Activated CD4-positive, CD25-positive, alpha-beta regulatory T cell (primary cell): ENCODE measurements at places on chromosomes 5 and 9.
A peak's percentile ranks its signal among the peaks of the same experiment; 100 is the strongest.

GRCh38 chr5:59810041-59810440, 83.5 kb downstream of the PDE4D start:
- peak; percentile 13 for DNase-seq

DNA sequence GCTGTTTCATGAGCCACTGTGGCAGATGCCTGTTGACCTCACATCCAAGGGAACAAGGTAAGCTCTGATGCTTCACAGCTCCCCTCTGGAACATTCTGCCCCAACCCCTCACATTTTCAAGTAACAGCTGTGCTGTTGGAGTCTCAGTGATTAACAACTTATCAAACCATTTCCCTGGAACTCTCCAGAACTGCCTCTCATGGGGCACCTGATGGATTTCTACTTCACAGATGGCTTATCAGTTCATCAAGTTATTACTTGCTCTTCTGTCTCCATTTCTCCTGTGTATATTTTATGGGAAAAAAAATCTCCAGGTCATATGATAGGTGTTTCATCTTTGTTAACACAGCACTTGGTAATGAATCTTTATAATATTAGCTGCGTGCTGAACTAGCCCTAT, 322.4 kb downstream of the MAN2A1 start:
- no peak for DNase-seq

DNA sequence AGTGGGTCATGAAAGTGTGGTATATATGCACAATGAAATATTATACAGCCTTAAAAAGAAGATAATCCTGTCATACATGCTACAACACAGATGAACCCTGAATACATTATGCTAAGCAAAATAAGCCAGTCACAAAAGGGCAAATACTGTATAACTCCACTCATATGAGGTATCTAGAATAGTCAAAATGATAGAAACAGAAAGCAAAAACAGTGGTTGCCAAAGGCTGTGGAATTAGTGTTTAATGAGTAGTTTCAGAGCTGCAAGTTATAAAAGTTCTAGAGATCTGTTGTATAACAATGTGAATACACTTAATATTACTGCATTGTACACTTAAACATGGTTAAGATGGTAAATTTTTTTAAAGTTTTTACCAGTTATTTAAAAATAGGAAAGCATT, 135.0 kb downstream of the OXCT1 start:
- DNase-seq: no peak

DNA sequence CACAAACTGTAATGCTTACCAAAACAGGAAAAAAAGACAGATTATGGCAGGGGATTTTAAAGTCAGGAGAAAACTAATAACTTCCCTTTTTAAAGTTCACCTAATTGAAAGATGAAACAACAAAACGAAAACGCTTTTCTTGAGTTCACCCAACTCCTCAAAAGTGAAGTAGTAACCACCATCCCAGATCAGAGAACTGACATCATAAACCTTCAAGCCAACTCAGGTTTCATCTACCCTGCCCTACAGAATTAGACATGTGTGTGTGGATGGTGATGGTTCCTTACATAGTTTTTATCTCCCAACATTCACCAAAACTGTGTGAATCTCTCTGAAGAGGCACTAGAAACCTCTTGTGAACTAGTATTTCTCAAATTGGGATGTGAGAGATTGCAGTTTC, 195.2 kb upstream of the PTGER4 start:
- no peak for DNase-seq

- no peak for DNase-seq
Measured at GRCh38 chr5:76983468-76983867, 30.6 kb downstream of the CRHBP start.

DNA sequence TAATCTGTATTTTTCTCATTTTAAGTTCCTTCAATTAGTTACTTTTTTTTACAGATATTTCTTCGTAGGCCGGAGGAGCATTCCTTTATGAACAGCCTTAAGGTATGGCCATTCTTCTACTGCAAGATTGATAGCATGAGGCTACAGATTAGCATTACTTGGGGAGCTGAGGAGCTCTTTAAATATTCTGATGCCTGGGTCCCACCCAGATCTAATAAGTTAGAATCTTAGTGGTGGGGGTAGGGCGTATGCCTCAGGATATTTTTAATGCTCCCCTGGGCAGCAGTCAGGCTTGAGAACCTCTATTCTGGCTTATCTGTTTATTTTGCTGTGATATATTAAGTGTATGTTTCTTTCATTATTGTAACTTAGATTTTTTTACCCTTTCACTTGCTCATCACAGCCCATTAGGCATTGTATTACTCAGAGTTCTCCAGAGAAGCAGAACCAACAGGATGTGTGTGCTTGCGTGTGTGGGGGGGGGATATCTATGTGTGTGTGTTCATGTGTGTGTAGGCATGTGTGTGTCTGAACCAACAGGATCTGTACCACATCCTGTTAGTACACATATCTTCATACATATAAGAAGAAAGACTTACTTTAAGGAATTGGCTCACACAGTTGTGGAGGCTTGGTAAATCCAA, 91.8 kb upstream of the MTAP start:
- DNase-seq: no peak

GRCh38 chr9:134518004-134518606, 123.5 kb upstream of the COL5A1 start:
- no peak for DNase-seq
